Stimulated activated CD8-positive, alpha-beta memory T cell treated with anti-CD3 and anti-CD28 coated beads, Interleukin-15, amount 100 ng/mL, for 48 hours (primary cell): ENCODE measurements at places on chromosomes 2 and 18.

GRCh38 chr2:16189029-16189835 lies 248.9 kb downstream of the MYCN start:
- no peak for DNase-seq

DNA sequence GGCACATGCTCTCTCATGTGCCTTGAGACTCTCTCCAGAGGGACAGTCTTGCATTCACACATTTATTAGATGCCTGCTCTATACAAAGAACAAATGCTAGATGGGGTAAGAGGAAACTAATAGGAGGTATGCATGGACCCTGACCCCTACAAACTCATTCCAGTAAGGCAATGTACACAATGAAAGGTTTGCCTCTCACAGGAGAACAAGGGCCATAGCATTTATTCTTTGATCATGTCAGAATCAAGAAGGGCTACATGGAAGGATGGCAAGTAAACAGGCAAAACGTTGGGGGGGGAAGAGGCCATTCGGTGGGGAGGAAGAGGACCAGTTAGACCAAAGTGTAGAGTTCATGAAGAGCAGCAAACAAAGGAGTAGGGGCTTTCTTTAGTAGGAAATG lies 130.2 kb downstream of the TMEM163 start:
- no peak for DNase-seq

DNA sequence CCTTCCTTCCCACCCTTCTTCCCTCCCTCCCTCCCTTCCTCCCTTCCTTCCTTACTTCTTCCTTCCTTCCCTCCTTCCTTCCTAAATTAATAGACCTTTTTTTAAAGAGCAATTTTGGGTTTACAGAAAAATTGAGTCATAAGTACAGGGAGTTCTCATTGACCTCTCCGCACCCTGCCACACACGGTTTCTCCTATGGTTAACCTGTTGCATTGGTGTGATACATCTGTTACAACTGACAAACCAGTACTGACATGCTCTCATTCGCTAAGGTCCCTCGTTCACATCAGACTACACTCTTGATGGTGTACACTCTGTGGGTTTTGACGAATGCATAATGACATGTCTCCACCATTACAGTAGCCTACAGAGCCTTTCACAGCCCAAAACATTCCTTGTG lies 11.6 kb upstream of the SDC1 start:
- DNase-seq: no peak

- no peak for DNase-seq
Measured at GRCh38 chr2:71892896-71893295, 254.8 kb downstream of the CYP26B1 start.

- peak; percentile 81 for DNase-seq
Measured at GRCh38 chr2:105873721-105874120, 129.0 kb downstream of the NCK2 start.

DNA sequence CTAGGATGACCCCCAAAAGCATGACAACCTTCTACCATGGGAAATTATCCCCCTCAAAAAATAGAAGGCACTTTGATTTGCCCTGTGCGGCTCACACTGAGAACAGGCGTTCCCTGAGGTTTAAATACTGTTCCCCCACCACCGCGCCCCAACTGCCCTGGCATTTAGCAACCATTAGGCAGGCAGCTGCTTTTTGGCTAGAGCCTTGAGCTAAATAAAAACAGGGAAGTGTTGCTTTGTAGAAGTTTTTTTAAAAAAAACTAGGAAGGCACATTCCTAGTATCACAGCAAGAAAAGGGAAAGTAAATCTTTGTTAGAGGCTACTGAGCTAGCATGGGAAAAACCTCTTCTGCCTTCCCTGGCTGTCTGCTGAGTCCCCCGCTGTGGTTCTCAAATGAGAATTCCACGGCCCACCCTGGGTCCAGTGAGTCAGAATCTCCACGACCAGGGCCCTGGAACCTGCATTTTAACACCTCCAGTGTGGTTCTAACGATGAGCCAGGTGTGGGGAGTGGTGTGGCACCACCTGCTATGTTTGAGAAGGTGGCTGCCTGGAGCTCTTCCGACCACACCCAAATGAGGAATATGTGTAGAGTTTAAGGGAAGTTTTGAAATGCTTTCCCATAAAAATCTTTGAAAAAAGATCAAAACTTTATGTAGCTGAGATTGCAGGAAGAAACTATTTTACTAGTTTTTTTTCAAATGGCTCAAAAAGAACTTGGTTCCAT lies 66.4 kb downstream of the VIT start:
- DNase-seq: no peak

- no peak for DNase-seq
Measured at GRCh38 chr2:85785027-85785822, 31.4 kb downstream of the ATOH8 start.

DNA sequence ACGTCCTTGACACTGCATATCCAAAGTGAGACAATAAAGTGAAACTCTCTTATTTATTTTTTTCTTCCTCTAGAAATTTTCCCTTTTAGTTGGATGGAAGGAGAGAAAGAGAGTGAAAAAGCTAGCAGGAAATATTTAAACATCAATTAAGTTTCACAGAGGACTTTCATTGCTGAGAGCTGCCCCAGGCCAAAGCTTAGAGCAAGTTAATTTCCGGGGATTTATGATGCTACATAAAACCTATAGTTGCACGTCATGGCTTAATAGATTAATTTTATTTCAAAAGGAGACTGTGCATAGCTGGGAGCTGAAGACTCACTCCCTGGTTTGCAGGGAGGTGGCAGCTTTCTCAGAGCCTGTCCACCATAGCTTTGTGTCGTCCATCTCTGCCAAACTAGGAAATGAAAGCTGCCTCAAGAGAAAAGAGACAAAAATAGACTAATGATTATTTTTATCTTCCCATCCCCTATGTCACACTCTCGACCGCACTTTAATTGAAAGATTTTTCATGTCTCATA lies 323.3 kb upstream of the RAB6C start:
- no peak for DNase-seq

DNA sequence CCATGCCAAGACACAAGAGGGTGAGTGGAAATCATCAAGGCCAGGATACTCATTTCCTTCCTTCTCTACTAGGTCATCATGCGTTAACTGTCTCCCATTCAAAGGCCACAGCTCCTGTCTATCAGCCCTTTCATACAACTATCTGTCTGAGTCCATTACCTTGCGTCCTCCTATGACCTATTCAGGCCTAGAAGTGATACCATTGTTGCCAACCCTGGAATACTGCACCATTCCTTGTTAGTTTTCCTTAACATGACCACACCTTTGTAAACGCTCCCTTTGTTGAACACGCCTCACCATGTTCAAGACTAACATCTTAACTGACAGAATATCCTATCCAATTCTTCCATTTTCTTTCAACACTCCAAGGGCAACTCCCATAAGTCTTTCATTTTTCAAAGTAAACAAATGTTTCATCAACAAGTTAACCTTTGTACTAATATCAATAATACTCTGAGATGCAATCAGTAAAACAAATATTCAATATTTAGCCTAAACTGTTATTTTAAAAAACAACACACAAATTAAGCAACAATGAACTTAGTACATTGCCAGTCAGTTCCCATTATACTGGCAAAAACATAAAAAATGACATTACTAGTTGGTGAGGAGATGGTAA lies 19.8 kb upstream of the LGALSL start:
- DNase-seq: no peak

GRCh38 chr2:21004181-21004572 lies 39.7 kb downstream of the APOB start:
- DNase-seq: no peak

- no peak for DNase-seq
Measured at GRCh38 chr2:21773168-21773567, 649.4 kb downstream of the TDRD15 start.

DNA sequence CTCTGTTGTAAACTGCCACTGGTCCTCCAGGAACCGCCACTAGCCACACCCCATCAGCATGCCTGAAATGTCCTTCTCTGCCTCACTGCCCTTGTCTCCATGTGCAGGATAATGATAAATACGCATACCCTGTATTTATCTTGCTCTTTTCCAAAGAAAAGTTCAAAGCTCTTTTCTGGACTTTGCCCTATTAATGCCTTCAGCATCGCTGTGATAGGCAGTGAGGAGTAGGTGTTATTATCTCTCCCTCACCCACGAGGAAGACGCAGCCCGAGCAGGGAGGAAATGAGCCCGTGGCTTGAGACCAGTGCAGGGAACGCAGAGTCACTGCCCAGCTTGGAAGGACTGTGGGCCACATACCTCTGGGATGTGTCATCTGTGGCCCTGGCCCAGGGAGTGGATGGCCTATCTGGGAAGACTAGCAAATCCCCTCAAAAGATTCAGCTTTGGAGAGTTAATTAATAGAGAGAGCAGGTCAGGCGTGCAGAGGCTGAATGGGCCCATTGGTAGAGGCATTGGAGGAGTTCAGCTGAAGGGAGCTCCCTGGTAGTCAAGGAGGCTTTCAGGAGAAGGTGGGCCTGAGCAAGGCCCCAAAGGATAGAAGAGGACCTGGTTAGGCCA lies 39.5 kb upstream of the MCFD2 start:
- DNase-seq: no peak

DNA sequence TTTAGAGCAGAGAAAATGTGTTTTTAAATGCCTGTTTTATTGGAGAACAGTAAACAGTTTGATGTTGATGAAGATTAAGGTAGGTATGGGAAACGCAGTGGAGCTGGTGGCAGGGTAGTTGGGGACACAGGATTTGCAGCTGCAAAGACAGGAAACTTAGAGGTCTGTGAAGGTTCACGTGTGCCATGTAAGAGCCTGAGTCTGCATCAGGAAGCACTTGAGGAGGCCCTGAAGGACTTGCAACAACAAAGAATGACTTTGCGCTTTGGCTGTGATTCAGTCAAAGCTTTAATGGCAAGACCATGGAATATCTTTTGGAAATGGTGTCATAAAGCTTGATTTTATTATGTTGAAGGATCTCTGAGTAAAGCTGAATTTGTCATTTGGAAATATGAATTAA lies 347.6 kb upstream of the KCNJ3 start:
- no peak for DNase-seq

GRCh38 chr2:110106642-110107041 lies 9.0 kb downstream of the MALL start:
- DNase-seq: no peak

GRCh38 chr2:174574657-174575056 lies 22.9 kb downstream of the WIPF1 start:
- DNase-seq: no peak

DNA sequence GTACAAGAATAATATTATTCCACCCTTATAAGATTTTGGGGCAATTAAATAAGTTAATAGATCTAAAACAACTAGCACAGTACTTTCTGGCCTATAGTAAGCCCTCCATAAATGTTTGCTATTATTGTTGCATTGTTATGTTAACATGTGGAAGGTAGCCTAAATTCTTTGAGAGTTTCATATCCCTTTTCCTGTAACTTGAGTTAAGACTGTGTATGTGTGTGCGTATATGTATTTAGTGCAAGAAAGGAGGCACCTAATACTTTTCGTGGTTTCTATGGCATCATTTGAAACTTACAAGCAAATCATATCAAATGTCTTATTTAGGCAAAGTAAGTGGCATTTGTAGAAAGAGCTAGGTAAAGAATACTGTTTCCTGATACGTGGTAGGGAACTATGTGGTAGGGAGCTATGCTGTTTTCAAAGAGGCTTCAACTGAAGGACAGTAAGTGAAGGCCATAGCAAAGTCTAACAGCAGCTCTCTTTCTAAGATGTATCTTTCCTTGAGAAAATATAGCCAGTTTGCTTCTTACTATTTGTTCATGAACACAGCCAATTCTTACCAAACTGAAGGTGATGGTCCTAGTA lies 36.8 kb upstream of the C2orf74 start:
- no peak for DNase-seq

DNA sequence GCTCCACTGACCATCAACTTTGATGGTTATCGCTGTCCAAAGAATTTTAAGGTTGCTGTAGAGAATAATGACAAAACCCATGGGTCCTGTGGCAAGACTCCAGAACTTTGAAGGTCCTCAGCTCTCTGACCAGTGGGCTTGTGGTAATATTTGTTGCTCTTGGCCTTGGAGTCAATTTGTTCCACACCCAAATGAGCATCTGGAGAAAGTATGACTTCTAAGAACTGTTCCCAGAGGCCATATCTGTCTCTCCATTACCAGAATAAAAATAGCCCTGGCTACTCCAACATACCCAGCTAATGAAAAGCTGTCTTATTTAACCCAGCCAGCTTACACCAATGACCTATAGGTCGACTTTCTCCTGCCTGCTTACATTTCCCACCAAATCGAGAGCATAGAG lies 466.4 kb downstream of the MEIS1 start:
- no peak for DNase-seq

- DNase-seq: no peak
Measured at GRCh38 chr2:217687771-217688170, 315.0 kb downstream of the TNS1 start.

DNA sequence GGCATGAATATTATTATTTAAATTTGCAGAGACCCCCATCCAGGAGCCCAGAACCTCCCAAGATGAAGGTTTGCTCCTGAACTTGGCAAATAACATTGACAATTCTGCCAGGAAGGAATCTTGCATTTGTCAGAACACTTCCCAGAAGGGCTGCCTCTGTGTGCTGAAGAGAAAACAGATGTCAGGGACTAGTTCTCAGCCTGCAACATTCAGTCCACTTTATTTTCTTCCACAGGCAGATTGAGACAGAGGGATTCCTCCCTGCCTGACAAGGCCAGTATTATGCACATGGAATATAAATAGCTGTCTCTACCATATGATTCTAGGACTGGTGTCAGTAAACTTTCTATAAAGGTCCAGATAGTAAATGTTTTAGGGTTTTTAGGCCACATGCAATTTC lies 171.5 kb upstream of the SIX2 start:
- no peak for DNase-seq

DNA sequence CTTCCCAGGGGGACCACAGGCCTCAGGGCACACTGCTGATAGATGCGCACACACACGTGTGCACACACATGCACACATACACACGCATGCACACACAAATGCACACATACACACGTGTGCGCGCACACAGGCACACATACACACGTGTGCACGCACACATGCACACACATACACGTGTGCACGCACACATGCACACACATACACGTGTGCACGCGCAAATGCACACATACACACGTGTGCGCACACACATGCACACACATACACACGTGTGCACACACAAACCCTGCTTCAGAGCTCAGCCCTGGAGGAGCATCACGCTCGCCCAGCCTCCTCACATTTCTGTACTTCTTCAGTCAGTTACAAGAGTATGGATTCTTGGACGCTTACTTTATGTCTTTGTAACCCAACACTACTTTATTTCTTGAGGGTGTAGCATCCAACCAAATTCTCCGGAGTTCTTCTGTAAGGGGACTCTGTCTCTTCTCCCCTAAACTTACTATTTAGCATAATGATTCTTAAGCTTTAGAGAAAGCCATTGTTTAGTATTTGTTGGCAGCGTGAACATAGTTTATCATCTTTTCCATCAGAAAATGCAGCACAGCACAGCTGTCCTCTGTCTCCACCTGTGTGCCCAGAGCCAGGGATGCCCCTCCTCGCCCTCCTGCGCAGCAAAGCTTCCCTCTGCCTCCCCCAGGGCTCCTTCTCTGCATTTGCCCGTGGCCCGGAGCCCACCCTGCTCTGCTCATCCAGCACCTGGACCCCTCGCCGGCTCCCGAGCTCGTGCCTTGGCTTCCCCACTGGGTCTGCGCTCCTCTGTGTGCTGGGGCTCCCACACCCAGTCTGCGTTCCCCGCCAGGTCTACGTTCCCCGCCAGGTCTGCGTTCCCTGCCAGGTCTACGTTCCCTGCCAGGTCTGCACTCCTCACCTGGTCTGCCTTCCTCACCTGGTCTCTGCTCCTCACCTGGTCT lies 74.4 kb upstream of the CTDP1 start:
- DNase-seq: no peak

GRCh38 chr2:5945742-5946141 lies 253.6 kb downstream of the SOX11 start:
- no peak for DNase-seq
